Body of pancreas (tissue), 4 donors: ENCODE measurements at places on chromosomes 11 and 22. TPM values are rescaled to one million over a fixed set of nuclear protein-coding genes. Genes with fewer than 3 reads are reported as not detected.

TEX12 gene
- not detected for total RNA-seq

HSPB2 gene
- not detected for total RNA-seq

OR52N1 gene
- not detected for total RNA-seq

EWSR1 gene
- 175 TPM for total RNA-seq

MUC6 gene
- 194 TPM for total RNA-seq
